ENCODE measurements at places on chromosomes 12 and 14. TPM values are rescaled to one million over a fixed set of nuclear protein-coding genes. Genes with fewer than 3 reads are reported as not detected.

DNA sequence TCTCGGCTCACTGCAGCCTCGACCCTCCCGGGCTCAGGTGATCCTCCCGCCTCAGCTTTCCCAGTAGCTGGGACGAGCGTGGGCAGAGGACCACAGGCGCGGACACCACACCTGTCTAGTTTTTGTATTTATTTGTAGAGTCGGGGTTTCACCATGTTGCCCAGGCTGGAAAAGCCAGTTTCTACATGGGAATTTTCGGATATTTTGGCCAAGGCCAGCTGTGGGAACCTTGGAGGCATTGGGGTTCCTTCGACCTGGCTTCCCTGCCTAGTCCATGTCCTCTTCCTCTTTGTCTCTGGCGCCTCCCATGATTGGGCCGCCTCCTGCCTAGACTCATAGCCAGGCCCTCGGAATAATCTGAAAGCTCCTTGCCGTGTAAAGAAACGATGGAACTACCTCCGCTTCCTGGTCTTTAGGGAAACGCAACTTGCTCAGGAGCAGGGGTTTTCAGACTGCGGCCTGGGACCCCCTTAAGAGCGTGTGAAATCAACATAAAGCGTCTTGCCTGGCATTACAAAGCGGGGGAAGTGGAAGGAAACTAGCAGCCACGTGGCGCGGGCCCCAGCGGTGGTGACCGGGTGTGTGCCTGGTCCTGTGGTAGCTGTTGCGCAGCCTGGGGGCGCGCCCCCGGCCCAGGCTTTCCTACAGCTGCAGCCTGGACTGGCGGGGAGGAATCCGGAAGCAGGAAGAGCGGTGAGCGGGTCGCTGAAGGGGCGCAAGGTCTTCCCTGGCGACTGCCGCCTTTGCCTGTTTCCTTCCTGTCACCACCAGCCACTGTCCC lies 1.4 kb upstream of the HSP90AA1 start:
- DNase-seq: peak; percentile 63

The GOLGA5 gene
- 26.7 TPM for total RNA-seq

The KRT6A gene
- 1.4 TPM for total RNA-seq

The KLRC4 gene
- not detected for total RNA-seq

DNA sequence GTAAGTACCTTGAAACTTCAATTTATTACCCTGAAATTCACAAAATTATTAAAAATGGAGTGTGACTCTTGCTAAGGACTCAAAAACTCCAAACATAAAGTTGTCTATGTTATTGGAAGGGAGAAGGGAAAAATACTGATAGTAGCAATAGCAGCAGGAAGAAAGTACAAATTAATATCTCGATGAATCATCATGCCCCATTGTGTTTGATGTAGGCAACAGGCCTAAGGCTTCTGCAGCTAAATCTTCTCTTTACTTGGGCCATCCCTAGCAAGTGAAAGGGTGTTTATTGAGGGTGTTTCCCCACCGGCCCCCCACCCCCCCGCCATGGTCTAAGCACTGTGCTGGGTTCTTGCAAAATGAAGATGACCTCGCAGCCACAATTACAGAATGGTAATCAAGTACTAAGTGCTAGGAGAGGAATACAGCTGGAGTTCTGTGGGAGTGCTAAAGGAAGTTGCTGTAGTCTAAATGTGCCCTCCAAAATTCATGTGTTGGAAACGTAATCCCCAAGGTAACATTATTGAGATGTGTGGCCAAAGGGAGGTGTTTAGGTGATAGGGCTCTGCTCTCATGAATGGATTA lies 76.5 kb downstream of the SNAPC1 start:
- DNase-seq: no peak

The GZMH gene
- total RNA-seq: not detected

GRCh38 chr12:50925342-50925651 lies 27.0 kb upstream of the HIGD1C start:
- no peak for DNase-seq

Measured in psoas muscle (tissue), 8 donors.